ENCODE measurements at places on chromosomes 11 and 22.

- no peak for DNase-seq
Measured at GRCh38 chr11:78193806-78194205, 5.1 kb downstream of the USP35 start.

DNA sequence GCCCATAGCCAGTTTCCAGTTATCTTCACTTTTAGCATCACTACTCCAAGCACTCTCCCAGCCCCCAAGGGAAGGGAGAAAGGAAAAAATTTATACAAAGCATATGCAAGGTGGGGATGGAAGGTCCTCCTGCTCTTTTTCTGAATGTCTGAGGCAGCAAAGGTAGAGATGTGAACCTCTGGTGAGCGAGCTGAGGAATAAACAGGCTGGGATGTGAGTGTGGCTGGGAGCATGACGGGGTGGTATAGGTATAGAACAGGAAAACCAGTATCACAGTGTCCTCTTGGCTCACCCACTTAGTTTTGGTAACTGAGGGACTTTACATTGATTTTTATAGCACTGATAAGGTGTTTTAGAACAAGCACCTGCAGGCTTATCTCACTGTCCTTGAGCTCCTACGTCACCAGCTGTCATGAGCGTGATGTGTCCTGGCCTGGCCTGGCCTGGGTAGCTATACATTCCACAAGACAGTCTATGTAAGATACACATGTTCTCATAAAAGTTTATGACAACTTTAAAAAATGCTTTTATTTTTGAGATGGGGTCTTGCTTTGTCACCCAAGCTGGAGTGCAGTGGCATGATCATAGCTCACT lies 10.3 kb upstream of the POLD3 start:
- DNase-seq, result no peak

DNA sequence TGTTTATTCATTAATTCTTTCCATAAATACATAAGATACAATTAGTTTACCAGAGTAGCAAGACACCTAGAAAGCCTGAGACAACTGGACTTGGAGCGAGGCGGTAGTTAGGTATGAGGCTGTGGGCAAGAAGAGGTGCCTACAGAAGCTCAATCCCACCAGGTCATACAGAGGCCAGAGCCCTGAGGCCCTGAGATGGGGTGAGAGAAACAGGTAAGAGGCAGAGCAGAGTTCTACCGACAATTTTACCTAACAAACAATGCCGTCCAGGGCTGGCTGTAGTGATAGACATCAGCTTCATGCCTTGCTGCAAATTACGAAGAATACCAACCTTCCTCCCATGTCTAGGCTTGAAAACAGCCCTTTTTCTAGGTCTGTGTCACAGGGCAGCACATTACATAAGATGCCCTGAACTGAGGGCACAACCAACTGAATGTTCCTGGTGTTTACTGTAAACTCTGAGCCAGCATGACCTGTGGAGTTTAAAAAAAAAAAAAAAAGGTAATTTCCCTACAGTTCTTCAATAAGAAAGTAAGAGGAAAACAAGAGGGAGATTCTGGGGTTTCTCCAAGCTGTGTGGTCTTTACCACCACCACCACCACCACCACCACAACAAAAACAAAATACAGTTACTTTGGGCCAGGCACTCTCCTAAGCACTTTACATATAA lies 105.8 kb downstream of the GAB2 start:
- no peak for DNase-seq

DNA sequence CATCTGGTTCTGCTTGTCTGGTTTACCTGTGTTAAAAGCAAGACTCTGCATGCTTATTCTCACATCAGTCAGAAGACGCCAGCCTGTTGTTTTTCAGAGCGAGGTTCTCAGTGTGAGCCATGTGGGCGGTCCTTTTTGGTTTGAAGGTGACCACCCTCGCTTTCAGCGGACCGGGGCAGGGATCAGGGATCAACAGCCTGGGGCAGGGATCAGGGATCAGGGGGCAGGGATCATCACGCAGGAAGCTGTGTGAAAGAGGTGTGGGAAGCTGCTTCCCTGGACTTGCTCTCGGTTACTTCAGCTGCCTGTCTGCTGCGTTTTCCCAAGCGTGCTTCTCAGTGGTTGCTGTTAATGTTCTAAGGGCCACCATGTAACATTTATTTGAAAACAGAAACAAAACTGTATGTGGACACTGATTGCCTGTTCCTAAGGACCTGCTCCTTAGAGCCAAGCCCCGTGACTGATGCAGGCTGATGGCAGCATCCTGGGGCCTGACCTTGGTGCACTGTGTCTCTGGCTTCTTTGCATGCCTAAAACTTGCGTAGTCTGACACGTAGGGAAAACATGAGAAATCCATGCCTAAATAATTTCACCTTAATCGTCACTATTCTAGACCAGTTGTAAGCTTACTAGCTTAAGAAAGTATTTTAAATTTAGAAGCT lies 146.9 kb downstream of the ATXN10 start:
- no peak for DNase-seq

DNA sequence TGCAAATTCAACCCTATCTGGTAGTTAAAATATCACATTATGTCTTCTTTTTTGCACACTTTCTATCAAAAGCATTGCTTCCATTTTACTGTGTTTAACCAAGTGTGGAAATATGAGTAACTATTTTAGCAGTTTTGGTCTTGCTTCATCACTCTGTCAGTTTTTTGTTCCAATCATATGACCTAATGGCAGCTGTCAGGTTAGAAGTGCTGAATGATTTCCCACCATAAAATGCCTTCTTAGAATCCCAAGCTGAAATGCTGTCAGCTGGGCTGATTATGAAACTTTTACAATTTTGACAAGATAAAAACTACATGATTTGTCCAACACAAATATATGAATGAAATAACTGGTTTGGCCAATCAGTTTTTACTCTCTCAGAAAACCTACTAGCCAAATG lies 1654.6 kb upstream of the RAG2 start:
- DNase-seq, result no peak

Measured in adipocyte (in vitro differentiated cells).